ENCODE measurements at places on chromosomes 6 and 20.

- DNase-seq = no peak
These were observed 27.6 kb downstream of the SYNJ2 start for GRCh38 chr6:158009114-158009891.

GRCh38 chr6:157403686-157404051 is 22.7 kb downstream of the ZDHHC14 start:
- no peak for DNase-seq

GRCh38 chr20:53343448-53343847 is 250.2 kb downstream of the ZNF217 start:
- no peak for DNase-seq

- no peak for DNase-seq
These were observed 19.4 kb upstream of the SDHAF4 start for GRCh38 chr6:70547313-70547712.

DNA sequence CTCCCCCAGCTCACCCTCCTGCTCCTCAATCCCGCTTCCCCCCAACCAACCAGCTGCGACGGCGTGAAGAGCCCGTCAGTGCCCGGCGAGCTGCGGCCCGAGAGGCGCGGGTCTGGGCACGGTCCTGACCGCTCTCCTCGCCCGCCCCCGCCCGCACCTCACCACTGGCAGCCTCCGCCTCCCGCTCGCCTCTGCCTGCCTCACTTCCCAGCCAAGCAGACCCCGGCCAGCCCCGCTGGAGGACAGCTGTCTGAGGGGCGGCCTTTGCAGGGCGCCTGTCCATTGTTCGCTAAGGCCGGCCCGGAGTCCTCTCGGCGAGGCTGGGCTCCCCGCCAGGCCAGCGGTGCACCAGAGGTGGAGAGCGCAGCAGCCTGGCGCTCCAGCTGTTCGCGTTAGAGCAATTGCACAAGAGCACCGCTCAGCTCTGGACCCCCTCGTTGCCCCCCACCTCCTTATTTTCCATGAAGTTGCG is 1.3 kb downstream of the SOBP start:
- no peak for DNase-seq

DNA sequence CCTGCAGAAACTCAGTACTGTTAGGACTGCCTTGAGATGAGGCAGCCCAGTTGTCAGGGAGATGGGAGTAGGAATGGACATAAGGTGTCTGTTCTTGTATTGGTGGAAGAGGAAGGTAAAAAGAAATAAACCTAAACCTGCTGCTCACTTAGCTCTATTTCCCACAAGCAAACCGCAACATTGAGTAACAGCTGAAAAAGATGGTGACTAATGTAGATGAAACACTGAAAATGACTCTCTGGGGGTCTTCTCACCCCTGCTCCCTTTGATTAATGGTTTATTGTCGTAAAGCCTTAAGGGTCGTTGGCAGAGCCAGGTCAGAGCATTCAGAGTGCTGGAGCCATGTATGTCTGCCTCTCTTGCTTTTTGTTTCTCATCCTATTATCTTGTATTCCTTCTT is 87.5 kb downstream of the FOXO3 start:
- DNase-seq = no peak

GRCh38 chr20:37699202-37699601 is 5.4 kb downstream of the CTNNBL1 start:
- DNase-seq = no peak

DNA sequence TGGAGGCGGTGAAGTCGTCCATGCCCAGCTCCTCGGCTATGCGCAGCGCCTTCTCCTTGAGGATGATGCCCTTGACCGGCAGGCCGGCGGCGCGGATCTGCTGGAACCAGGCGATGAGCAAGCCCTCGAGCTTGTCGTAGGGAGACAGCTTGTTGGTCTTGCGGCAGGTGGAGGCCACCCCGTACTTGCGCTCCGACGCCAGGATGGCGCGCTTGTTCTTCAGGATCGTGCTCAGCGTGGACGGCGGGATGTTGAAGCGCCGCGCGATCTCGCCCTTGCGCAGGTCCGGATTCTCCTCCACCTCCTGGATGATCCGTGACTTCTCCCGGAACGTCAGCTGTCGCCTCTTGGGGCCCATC is 435 bp downstream of the CENPB start:
- DNase-seq = no peak

DNA sequence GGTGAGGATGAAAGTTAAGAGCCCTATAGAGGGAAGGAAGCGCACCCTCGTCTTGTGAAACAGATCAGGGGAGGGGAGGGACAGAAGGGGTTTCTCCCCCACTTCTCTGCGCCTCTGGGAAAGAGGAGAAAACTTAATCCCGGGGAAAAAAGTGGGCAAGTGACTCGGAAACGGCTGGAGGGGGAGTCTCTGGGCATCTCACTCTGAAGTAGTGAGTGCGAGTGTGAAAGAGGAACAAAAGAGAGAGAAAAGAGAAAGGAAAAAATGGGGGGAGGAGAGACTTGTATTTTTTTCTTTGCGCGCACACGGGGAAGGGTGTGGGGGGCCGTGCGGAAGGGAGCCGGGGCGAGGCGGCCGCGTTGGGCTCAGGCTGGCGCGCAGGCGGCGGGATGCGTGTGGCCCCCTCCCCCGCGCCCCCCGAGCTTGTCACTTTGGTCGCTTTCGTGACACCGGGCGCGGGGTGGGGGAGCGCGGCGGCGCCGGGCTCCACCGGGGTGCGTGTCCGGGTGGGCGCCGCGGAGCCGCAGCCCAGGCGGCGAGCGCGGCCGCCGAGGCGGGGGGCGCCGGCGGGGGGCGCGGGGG is 454 bp downstream of the L3MBTL3 start:
- DNase-seq = no peak

- DNase-seq = no peak
These were observed 69.3 kb downstream of the CLIC5 start for GRCh38 chr6:45946352-45946751.

GRCh38 chr20:16451001-16451400 is 122.2 kb downstream of the KIF16B start:
- DNase-seq = no peak

DNA sequence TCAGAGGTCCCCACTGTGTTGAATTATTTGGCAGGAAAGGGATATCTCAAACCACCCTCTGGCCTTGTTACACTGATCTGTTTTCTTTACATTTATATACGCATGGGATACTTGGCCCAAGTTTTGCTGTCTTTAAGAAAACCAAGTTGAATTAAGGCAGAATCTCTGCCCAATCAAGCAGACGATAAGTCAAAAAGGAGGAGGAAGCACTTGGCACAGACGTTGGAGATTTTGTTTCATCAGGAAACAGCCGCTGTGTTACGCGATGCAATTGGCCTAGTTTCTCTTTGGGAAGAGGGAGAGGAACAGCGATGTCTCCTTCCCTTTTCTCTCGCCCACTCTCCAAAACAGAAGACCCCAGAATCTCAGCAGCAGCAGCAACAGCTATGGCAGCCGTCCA is 20.2 kb upstream of the NAA20 start:
- DNase-seq = no peak

- DNase-seq = peak; percentile 2
These were observed 78.5 kb upstream of the AHI1 start for GRCh38 chr6:135576055-135576454.

GRCh38 chr20:53187392-53188068 is 215.4 kb downstream of the TSHZ2 start:
- DNase-seq = no peak

DNA sequence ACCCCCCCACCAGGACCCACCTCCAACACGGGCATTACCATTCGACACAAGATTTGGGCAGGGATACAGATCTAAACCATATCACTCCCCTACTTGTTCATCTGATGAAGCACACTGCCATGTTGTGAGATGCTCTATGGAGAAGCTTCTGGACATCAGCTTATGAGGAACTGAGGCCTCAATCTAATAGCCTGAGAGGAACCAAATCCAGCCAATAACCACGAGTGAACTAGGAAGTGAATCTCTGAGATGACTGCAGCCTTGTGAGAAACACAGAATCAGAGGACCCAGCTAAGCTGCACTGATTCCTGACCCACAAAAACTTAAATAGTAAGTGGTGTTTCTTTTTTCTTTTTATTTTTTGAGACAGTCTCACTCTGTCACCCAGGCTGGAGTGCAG is 21.6 kb upstream of the ZBTB2 start:
- DNase-seq = no peak

DNA sequence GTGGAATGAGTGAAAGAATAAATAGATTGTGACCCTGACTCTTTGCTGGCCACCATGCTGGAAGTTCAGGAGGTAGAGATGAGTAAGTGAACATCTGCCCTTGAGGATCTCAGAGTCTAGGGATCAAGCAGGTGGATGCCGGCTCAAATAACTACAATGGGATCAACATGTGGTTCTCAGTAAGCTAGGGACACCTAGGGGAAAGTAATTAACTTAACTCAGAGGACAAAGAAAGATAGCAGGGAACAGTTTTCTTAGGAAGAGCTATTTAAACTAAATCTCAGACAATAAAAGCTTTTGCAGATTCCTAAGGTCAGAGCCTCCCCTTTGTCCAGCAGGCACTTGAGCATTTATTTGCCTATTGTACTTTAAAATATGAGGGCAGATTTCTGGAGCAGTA is 29.1 kb downstream of the SLC13A3 start:
- DNase-seq = no peak

DNA sequence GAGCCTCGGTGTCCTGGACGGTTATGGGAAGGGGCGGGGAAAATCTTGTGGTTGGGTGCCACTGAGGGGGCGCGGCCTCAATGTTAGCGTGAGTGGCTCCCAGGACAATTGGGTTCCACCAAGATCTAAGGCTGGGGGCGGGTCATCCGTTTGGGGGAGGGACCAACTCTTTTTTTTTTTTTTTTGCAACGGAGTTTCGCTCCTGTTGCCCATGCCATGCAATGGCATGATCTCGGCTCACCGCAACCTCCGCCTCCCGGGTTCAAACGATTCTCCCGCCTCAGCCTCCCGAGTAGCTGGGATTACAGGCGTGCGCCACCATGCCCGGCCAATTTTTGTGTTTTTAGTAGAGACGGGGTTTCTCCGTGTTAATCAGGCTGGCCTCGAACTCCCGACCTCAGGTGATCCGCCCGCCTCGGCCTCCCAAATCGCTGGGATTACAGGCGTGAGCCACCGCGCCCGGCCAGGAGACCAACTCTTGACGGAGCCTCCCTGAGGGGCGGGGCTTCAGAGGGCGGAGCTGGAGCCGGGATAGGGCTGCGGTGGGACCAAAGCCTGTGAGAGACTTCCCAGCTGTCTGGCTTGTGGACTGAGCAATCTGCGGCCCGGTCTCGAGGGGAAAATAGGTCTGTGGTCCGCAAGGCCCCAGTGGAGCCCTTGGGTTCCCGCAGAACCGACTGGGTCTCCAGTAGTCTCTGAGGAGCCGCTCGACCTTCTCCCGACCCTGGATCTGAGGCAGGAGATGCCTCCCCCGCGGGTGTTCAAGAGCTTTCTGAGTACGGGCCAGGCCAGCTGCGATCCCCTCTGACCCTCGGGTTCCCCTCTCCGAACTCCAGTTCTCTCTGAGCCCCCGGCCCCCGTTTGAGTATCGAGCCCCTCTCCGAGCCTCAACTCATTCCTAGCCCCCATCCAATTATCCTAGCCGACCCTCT is 1.1 kb downstream of the SPAG4 start:
- peak; percentile 99 for DNase-seq

- peak; percentile 48 for DNase-seq
These were observed 11.5 kb downstream of the GNL1 start for GRCh38 chr6:30544666-30545272.

DNA sequence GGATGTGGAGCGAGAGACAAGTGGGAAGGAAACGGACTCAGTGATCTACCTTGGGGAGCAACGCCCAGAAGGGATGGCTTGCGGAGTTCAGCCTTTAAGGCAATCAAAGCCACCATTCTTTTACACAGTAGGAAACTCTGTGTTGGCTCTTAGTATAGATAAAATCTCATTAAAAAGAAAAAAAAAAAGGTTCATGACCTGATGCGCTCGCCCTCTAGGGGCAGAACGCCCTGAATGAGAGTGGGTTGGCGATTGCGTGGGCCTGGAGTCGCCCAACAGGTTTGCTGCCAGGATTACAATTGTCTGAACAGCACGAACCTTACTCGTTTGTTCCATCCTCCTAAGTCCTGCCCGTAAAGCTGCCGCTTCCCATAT is 1.2 kb downstream of the TPD52L1 start:
- DNase-seq = no peak

- no peak for DNase-seq
These were observed 17.8 kb upstream of the MLIP start for GRCh38 chr6:54093326-54093948.

DNA sequence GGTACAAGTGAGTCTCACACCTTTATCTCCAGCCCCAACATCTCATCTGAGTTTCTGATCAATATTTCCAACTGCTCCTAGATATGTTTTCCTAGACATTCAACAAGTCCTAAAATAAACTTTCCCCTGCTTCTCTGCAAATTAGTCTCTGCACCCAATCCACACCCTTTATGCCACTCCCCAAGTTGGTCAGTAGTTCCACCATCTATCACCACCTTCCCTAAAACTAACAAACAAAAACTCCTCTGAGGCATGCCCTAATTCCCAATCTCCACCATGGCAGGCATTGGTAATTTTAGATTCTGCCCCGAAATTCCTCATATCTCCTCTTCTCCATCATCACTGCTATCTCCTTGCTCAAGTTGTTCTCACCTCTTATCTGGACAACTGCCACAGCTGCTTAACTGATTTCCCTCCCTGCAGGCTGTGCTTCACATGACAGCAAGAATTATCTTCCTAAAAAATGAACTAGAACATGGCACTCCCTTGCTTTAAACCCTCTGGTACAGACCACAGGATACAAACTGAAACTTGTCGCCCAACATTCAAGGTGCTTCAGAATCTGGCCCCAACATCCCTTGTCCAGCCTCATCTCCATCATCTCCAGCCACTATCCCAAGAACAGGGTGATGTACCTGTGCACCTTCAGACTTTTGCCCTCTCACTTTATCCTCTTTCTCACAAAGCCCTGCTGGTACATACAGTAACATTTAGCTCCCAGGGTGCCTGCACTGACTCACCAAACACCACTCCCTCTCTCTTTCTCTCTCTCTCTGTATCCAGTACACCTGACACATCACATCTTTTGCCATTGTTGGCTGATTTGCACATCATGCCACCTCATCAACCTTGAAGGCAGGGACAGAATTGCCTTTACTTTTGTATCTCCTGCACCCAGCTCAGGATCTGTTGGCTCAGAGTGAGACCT is 55.5 kb downstream of the ZHX3 start:
- no peak for DNase-seq

DNA sequence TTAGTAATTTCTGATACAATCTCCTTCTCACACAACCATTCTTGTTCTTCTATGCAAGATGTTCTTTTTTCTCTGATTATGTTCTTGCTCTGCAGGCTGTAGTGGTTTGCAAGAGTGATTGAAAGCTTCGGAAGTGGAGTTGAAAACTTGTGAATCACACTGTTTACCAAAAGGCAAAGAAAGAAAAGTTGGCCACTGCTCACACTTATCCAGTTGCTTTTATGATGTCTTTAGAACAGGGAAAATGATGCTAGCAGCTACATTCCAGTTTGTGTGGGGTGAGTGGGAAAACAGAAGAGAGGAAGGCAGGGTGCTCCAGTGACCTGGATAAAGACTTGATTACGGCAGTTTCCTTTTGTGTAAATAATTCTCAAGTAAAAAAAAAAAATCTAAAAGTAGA is 583.3 kb downstream of the TENT5A start:
- no peak for DNase-seq

- no peak for DNase-seq
These were observed 584.0 kb downstream of the QKI start for GRCh38 chr6:163998496-163998895.

GRCh38 chr6:98433325-98434056 is 400.9 kb upstream of the POU3F2 start:
- no peak for DNase-seq

- no peak for DNase-seq
These were observed 107.5 kb upstream of the SAMD5 start for GRCh38 chr6:147400968-147401367.

- no peak for DNase-seq
These were observed 49.4 kb upstream of the DACT2 start for GRCh38 chr6:168368936-168369335.
